Trophoblast cell (in vitro differentiated cells and primary cell): ENCODE measurements at places on chromosomes 7 and 10.
A peak's percentile ranks its signal among the peaks of the same experiment; 100 is the strongest.

- peak; percentile 53 for DNase-seq
- H3K4me1 ChIP-seq: no peaks in the 10 kb centered on the region
- H3K27me3 ChIP-seq: no peaks in the 10 kb centered on the region
These were observed 2.7 kb downstream of the MUC3A start for GRCh38 chr7:100951888-100952560.

- no peak for DNase-seq
- no peak overlapping the region for H3K27ac ChIP-seq
These were observed 2.2 kb downstream of the DNAJC30 start for GRCh38 chr7:73681031-73681430.

DNA sequence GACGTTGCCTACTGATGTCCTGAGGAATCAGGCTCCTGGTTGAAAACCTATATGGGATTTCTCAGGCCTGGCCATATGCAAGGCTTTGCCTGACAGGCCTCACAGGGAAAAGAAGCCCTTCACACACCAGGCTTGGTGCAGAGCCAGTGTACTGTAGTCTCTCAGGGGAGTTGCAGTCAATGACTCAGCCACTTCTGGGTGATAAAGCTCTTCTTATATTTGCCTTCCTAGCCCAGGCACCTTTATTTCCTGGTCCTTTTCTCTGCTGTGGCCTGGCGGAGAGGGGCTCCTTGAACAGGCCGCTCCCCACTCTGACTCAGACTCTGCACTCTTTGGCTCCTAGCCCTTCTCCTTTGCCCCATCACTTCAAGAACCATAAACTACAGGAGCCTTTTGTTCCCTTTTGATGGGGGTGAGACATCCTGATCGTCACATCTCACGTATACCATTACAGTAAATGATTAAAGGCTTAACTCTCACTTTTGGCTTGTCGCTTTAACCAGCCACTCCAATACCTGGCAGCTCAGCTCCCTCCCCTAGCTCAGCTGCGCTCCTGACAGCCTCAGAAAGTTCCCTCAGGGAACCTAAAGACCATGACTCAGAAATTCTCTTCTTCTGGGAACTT lies 33.5 kb downstream of the DPY19L1 start:
- no peak overlapping the region for H3K4me3 ChIP-seq
- H3K4me1 ChIP-seq: peaks cover 16% of the 10 kb centered on the region
- peak overlapping the region; percentile 94 for H3K27ac ChIP-seq
- no peaks in the 10 kb centered on the region for H3K27me3 ChIP-seq

DNA sequence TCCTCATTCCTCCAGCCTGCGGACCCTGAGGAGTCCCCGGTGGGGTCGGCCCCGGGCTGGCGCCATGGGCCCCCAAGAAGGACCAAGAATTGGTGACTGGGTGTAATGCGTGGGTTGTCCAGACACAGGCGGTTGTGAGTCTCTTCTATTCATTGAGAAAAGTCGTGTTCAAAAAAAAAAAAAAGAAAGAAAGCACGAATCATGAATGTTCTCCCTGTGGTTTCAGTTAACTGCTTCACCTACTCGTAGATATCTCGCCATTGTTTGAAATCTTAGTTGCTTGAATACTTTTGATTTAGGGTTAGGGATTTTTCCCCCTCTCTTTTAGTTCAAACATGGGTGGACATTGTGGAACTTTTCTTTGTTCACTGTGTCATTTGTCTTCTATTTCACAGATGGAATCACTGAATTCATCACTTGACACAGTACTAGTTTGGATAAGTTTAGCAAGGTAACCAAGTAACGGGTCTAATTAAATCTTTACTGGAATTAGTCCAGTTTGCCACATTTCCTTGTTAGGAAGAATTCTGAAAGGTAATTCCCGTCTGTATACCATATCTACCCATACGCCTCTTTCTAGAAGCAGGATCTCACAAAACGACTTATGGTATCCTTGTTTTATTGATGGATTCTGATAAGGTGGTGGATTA lies 775 bp downstream of the STARD3NL start:
- peaks cover 3% of the 10 kb centered on the region for H3K4me1 ChIP-seq
- no peaks in the 10 kb centered on the region for H3K27me3 ChIP-seq
- H3K4me3 ChIP-seq: peak overlapping the region; percentile 90

GRCh38 chr10:60281331-60281730 lies 108.3 kb downstream of the ANK3 start:
- H3K4me3 ChIP-seq: no peak overlapping the region
- no peak for DNase-seq
- H3K4me1 ChIP-seq: no peaks in the 10 kb centered on the region

GRCh38 chr7:110800984-110801383 lies 289.9 kb upstream of the LRRN3 start:
- no peak for DNase-seq
- H3K27ac ChIP-seq: no peak overlapping the region
- no peaks in the 10 kb centered on the region for H3K4me1 ChIP-seq
- H3K4me3 ChIP-seq: no peak overlapping the region

- no peaks in the 10 kb centered on the region for H3K27me3 ChIP-seq
- H3K4me1 ChIP-seq: peaks cover 6% of the 10 kb centered on the region
- no peak overlapping the region for H3K4me3 ChIP-seq
- H3K27ac ChIP-seq: no peak overlapping the region
- H3K36me3 ChIP-seq: no peaks in the 10 kb centered on the region
These were observed 170.8 kb downstream of the AUTS2 start for GRCh38 chr7:69768986-69769595.

DNA sequence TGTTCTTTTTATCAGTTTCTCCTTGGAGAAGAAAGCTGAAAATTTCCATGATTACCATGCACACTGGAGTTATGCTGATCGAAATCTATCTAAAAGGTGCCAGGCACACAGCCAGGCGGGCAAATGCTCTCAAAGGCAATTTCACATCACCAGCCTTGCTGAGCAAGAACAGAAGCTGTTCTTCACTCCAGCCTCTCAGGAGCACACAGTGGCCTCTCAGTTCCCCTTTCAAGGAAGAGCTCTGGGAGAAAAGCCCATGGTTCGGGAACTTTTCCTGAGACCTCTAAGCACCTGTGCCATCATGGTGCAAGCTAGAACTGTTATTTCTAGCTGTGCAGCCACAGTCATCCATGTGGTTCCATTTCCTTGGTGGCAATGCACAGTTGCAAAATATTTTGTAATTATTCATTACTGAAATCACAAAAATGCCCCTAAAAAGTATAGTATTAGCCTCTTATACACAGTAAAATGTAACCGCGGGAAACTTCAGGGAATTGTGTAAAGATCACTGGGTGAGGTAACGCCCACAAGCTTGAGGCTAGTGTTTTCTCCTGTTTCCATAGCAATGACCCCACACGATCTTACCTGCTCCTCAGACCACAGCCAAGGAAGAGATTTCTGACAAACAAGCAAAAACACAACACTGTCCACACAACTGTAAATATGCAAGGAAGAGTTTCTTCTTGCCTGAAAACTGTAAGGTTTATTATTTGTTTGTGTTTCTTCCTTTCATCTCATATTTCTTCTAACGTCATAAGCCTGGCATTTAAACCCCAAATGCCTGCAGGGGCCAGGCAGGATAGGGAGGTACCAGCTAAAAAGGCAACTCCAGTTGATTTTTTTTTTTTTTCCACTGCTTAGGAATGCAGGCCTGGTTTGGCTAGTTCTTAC lies 121.2 kb downstream of the FAM107B start:
- no peaks in the 10 kb centered on the region for H3K27me3 ChIP-seq
- H3K4me3 ChIP-seq: no peak overlapping the region
- H3K27ac ChIP-seq: peak overlapping the region; percentile 79
- H3K36me3 ChIP-seq: no peaks in the 10 kb centered on the region

- no peak for DNase-seq
- H3K4me3 ChIP-seq: no peak overlapping the region
- no peaks in the 10 kb centered on the region for H3K27me3 ChIP-seq
- no peak overlapping the region for H3K27ac ChIP-seq
- H3K4me1 ChIP-seq: peaks cover 18% of the 10 kb centered on the region
These were observed 143.4 kb downstream of the TCF7L2 start for GRCh38 chr10:113093188-113094113.

DNA sequence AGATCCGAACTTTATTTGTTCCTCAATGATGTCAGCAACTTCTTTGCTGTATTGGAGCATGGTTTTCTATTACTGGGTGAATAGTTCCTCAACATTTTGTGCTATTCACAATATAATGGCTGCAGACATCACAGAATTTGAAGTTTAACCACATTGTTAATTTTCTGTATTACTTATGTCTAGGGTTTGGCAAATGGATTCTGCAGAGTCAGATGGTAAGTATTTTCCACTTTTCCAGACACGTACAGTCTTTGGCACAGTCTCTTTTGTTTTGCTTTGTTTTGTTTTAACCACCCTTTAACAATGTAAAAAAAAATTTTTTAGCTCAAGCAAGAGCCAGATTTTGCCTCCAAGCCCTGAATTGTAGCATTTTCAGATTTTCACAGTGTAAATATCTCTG lies 36.8 kb upstream of the FOXK1 start:
- H3K4me1 ChIP-seq: peaks cover 2% of the 10 kb centered on the region
- no peaks in the 10 kb centered on the region for H3K27me3 ChIP-seq
- DNase-seq: no peak
- H3K4me3 ChIP-seq: no peak overlapping the region
- no peak overlapping the region for H3K27ac ChIP-seq

- no peaks in the 10 kb centered on the region for H3K36me3 ChIP-seq
- no peak overlapping the region for H3K27ac ChIP-seq
- no peak for DNase-seq
- no peaks in the 10 kb centered on the region for H3K27me3 ChIP-seq
These were observed 56.5 kb upstream of the SORCS3 start for GRCh38 chr10:104584541-104584940.

DNA sequence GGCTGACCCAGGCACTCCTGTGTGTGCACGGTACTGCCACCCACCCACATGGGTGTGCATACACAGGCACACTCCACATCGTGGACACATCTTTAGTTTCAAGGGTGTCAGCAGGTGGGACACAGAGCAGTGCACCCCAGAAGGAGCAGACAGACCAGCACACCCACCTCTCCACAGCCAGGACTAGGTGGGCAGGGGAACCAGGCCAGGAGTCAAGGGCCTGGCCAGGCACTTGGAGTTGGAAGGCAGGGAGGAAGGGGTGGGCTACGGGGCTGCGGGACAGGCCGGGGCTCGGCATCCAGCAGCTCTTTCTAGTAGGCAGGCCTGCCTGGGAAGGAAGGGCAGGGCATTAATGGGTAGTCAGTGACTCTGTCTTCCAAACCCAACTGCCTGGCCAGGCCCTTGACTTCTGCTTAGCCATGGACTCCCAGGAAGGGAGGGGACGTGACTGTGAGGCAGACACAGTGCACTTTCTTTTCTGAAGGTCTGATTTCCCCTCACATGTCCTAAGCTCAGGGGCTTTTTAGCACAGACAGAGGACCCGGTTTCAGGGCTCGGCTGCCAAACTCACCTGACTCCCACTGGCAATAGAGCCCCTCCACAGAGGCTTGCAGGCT lies 14.6 kb downstream of the RASGEF1A start:
- no peaks in the 10 kb centered on the region for H3K4me1 ChIP-seq
- DNase-seq: no peak
- H3K4me3 ChIP-seq: no peak overlapping the region
- no peaks in the 10 kb centered on the region for H3K36me3 ChIP-seq
- no peaks in the 10 kb centered on the region for H3K27me3 ChIP-seq

DNA sequence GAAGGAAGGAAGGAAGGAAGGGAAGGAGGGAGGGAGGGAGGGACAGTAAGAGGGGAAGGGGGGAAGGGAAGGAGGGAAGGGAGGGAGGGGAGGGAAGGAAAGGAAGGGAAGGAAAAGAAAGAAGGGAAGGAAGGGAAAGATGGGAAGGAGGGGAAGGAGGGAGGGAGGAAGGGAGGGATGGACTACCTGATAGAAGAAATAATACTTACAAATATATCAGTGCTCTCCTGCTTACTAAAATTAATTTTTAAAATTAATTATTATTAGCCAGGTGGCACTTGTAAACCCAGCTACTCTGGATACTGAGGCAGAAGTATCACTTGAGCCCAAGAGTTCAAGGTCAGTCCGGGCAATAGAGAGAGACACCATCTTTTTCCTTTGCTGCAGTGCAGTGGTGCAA lies 18.5 kb downstream of the ZC3HC1 start:
- H3K27me3 ChIP-seq: no peaks in the 10 kb centered on the region
- H3K27ac ChIP-seq: no peak overlapping the region
- H3K4me3 ChIP-seq: no peak overlapping the region
- DNase-seq: no peak
- peaks cover 25% of the 10 kb centered on the region for H3K36me3 ChIP-seq
- H3K4me1 ChIP-seq: no peaks in the 10 kb centered on the region

GRCh38 chr10:58967551-58968388 lies 208.7 kb upstream of the PHYHIPL start:
- peak; percentile 25 for DNase-seq
- no peaks in the 10 kb centered on the region for H3K36me3 ChIP-seq
- H3K4me3 ChIP-seq: no peak overlapping the region

DNA sequence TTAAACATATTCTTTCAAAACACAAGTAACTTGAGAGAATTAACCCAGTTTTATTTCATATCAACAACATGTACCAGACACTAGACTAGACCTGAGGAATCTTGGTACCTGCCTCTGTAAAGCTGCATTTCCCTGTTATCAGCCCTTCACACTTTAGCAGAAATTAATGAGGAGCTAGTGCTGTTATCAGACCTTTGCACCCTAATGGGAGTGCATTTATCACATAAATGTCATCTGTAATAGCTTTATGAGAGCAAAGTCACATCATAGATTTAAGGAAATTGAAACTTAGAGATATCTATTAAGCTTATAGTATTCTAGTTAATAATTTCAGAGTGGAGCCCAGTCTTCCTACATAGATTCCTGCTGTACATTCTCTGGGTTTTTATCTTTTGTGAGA lies 270.4 kb upstream of the YAE1 start:
- no peak for DNase-seq
- no peaks in the 10 kb centered on the region for H3K36me3 ChIP-seq
- no peaks in the 10 kb centered on the region for H3K4me1 ChIP-seq
- H3K4me3 ChIP-seq: no peak overlapping the region
- no peaks in the 10 kb centered on the region for H3K27me3 ChIP-seq

DNA sequence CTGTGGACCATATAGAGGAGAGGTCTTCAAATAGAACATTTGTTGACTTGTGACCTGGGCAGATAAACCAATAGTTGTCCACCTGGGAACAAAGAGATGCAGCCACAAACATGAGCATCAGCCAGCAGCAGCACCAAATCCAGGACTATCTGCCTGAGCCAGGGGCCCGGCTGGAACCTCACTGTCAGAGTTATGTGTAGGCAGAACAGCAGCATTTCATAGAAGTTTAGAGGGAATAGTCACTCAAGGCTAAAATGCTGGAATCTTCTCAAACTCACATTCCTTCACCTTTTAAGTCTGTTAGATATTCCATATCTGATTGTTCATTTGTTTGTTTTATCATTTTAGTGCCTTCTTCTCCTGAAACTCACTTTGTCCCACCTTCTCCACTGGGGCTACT lies 72.2 kb upstream of the IL6 start:
- no peak overlapping the region for H3K4me3 ChIP-seq
- H3K36me3 ChIP-seq: no peaks in the 10 kb centered on the region
- no peaks in the 10 kb centered on the region for H3K27me3 ChIP-seq
- H3K27ac ChIP-seq: no peak overlapping the region
